ENCODE measurements at places on chromosomes 6 and 20.

DNA sequence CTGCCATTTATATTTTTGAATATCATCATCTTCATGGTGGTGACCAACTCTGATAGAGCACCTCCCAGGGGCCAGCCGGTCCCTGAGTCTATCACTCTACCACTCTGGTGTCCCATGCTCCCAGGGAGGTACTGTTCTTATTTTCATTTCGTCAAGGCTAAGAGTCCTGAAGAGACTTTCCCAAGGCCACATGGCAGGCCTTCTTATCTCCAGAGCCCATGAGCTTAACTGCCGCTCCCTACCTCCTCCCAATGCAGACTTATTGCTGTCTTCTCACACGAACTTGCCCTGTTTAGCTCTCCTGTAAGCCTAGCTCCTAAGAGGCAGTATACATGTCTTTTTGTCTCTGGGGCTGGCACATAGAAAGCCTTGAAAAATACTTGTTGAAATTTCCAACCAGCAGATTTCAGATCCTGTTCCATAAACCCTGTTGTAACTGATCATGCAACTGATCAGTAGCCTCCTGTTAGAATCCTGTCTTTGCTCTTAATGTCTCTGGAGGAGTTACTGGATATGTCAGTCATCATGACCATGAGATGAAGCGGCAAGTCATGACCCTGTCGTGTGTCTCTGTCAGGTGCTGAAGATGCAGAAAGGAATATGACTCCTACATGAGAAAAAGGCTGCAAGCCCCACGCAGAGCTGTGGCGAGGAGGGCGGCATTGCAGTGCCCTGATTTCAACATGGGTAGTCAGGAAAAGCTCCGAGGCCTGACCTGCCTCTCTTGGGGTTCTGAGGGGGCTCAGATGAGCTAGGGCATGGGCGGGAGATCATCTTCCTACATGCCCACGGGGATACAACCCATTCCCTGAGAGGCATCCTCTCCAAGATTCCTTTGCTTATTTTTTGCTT lies 60.0 kb downstream of the TTI1 start:
- no peak for DNase-seq

DNA sequence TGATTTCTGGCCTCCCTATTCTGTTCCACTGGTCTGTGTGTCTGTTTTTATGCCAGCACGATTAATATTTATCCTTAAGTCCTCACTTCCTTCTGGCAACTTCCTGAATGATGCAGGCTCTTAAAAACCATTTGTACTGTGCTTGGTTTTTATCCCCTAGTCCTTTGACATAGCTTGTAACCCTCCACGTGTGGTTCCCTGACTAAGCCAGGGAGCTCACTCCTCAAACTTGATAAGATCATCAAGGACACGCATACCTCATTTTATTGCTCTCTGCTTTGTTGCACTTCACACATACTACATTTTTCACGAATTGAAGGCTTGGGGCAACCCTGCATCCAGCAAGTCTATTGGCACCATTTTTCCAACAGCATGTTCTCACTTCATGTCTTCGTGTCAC lies 166.4 kb upstream of the UST start:
- no peak for DNase-seq

DNA sequence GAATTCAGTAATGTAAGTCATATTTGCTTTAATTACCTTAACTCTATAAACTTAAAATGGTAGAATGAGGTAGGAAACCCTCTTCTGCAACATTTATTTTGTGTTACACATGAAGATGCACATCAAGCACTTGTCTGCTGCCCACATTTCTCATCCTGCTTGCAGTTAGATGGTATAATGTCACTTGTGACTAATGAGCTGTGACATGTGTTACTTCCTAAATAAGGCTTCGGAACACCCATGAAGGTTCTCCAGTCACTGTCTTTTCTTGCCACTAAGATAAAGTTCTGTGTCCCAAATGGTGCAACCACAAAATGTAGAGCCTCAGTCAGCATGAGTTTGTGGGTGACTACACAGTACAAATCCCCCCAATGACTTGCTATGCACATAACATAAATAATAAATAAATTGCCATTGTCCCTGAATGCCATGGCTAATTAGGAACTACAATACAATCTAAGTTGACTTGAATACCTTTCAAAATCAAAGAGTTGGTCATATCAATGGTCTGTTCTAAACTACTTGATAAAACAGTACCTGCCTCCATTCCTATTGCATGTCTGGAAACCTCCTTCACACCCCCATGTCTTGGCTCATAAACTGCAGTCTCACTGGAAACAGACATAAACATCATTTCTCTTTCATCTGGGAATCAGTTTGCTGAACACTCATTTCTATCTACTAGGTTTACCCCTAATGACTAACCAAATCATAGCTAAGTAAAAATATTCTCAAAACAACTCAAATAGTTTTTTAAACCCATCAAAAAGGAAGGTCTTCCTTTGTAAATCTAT lies 157.2 kb downstream of the PTPRK start:
- DNase-seq, result no peak

DNA sequence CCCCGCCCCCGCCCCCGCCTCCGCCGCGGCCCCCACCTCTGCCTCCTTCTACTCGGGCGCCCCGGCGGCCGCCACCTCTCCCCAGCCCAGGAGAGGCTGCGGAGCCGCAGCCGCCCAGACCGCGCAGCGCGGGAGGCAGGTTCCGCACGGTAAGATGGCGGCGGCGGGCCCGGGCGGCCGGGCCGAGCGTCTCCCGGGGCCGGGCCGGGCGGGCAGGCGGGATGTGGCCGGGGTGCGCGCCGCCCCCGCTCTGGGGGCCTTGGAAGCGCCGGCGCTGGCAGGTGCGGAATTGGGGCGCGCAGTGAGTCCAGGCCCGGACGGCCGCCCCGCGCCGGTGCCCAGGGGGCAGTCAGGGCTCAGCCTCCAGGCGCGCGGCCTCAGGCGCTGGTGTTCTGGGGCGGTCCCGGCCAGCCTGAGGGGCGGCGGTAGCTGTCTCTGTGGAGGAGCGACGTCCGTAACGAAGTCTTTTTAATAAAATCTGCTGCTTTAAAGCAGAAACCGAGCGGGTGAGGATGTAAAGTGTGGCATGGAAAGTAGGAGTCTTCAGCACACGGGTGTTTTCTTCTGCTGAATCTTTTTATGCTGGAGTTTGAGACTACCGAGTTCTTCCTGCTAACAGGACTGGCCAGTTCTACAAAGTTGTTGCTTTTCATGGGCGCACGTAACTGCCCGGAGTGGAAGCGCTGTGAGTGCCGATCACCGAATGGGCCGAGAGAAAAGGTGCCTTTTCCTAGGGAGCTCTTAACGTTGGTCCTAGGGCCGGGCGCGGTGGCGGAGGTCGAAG lies at the start of gene GID8:
Gene GID8 (plus strand): TSS at position 43 of the 784 bp plus-strand sequence. CDS start 3,356 bp downstream, outside the sequence.
- no peak for DNase-seq

- DNase-seq, result no peak
These were observed 7.5 kb upstream of the SLA2 start for GRCh38 chr20:36653456-36653855.

- DNase-seq, result no peak
These were observed 33.9 kb upstream of the TNFRSF21 start for GRCh38 chr6:47343600-47343999.

- DNase-seq, result no peak
These were observed 28.5 kb downstream of the HAO1 start for GRCh38 chr20:7911586-7912330.

DNA sequence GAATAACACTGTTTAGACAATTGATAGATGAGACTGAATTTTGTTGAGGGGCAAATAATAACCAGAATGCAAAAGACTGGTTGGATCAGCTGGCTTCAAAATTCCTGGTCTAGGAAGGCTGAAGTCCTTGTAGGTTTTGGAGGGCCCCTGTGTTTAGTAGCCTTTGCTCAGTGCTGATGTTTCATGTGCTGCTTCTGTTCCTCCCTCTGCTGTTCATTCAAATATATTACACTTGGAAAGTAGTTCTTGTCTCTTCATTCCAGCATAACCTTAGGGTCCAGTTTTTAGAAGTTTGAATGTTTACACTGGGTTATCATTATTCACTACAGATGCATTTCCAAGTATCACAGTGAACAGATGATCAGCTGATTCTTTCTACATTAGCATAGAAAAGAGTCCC lies 72.5 kb downstream of the FLRT3 start:
- DNase-seq, result no peak

DNA sequence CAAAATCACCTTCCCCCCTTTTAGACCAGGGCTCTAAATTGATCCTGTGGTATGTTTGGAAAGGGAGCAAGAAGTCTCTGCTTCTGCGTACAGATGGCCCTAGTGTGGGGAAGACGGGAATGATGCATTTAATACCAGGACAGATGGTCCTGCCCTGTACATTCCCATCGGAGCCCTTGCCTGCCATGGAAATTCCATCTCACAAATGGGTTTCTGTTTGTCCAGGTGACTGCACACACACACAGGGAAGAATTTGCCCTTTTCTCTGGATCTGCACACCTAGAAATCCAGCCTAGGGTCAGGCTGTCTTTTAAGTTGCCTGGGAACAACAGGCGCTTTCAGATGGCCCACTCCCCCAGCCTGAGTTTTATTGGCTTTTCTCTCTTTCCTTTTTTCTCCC lies 1.3 kb downstream of the MAS1 start:
- no peak for DNase-seq

DNA sequence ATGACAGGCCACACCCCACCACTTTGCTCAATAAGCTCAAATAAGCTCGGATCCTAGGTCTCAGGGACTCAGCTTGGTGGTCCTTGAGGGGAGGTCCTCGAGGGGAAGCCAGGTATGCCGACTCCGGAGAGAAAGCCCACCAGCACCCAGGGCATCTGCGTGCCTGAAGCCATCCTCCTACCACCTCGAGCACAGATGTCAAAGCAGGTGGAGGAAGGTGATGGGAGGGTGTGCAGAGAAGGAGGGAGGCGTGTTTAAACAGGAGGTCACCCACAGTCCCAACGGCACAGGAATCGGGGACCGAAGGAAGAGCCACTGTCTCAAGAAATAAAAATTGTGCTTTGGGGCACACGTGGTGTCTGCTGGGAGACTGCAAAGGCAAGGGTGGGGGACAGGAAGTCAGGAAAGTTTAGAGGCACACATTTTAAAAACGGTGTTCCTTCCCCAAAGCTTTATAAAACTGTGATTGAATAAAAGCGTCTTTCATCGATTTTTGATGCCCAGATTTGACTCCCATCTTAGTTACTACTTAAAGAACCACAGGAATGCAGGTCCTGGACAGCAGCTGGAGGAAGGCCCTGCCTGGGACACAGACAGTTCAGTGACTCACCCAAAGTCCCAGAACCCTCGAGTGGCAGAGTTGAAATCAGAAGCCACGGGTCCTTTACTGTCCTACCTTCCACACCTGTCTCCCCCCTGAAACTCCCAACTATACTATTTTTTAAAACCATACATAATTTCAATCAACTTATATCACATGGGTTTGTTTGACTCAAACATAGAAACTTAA lies 221.0 kb upstream of the PDE10A start:
- no peak for DNase-seq

GRCh38 chr20:50731930-50732690 lies 730 bp downstream of the PARD6B start:
- DNase-seq, result no peak

GRCh38 chr20:5211803-5212714 lies 85.3 kb downstream of the CDS2 start:
- no peak for DNase-seq

DNA sequence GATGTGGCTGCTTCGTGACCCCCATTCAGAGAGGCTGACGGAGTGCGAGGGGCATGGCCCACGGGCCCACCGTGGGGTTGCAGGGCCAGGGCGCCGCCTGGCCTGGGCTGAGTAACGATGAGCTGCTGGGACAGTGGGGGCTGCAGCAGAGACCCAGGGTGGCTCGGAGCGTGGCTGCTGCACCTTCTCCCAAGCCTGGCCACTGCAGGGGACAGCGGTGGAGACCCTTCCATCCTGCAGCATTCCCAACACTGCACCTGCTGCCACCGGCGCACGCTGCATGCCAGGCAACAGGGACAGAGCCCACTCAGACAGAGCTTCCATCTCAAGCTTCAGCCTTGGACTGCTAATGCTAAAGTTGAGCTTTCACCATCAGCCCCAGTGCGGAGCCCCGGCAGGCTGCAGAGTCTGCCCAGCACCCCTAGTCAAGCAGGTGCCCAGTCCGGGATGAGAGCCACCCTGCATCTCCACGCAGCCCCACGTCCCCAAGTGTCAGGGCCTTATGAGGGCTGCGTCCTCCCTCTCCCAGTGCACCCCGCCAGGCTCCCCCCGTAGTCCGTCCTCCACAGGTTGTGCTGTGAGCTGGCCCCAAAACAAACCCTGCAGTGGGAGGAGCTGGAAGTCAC lies 89.4 kb upstream of the AFDN start:
- no peak for DNase-seq
